Stimulated activated effector memory CD8-positive, alpha-beta T cell treated with anti-CD3 and anti-CD28 coated beads, Interleukin-12 subunit alpha, Interleukin-12 subunit beta, amount 100 ng/mL, for 72 hours (primary cell): ENCODE measurements at places on chromosomes 3 and 15.

DNA sequence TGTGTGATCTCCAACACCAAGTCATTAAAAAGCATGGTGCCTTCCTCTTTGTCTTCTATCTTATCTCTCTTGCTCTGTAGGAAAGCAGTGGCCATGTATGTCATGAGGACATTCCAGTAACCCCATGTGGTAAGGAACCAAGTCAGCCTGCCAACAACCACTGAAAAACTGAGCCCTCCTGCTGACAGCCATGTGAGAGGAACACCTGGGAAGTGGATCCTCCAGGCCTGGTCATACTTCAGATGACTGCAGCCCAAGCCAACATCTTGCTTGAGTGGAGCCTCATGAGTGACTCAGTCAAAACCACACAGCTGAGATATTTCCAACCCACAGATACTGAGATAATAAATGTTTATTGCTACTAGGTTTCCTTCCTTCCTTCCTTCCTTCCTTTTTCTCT is 597.3 kb downstream of the ZIC1 start:
- no peak for DNase-seq

DNA sequence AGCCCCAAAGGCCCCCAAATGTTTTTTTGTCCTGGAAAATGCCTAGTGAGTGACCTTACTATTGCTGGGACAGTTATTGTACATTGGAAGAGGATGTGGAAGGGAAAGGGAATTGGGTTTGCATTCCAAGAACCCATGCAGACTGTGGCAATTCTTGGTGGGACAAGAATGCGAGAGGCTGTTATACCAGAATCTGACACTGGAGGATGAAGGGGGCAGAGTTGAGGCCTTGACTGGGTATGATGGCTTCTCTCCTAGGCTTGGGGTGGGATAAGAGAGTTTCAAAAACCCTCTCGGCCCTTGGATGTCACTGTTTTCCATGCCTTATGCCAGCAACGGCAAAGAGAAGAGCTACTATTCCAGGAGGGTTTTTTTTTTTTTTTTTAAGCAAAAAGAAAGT is 25.3 kb downstream of the IL16 start:
- no peak for DNase-seq

GRCh38 chr3:148092624-148093347 is 604.9 kb upstream of the AGTR1 start:
- DNase-seq, result no peak

DNA sequence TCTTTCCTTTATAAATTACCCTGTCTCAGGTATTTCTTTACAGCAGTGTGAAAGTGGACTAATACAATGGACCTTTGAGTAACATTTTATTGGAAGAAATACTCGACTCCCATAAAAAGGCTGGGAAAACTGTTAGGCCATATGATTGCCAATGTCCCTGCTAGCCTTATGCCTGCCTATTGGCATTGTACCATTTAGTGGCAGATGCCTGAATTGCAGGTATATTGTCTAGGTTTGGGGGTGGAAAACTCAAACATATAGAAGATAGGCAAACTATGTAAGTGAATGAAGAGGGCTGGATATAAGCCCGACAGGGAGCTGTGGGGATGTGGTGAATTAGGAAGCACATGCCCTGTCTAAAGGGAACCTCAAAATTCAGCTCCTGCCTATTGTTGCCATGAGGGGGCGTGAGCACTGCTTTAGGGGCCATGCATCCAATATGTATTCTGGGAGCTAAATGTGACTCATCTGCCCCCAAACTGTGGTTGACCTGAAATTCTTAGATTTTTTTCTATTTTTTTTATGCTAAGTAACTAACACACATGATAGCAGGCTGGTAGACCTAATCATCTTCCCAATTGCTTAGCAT is 65.2 kb upstream of the TRA2B start:
- no peak for DNase-seq

GRCh38 chr3:72247645-72248388 is 462.9 kb upstream of the PROK2 start:
- no peak for DNase-seq

DNA sequence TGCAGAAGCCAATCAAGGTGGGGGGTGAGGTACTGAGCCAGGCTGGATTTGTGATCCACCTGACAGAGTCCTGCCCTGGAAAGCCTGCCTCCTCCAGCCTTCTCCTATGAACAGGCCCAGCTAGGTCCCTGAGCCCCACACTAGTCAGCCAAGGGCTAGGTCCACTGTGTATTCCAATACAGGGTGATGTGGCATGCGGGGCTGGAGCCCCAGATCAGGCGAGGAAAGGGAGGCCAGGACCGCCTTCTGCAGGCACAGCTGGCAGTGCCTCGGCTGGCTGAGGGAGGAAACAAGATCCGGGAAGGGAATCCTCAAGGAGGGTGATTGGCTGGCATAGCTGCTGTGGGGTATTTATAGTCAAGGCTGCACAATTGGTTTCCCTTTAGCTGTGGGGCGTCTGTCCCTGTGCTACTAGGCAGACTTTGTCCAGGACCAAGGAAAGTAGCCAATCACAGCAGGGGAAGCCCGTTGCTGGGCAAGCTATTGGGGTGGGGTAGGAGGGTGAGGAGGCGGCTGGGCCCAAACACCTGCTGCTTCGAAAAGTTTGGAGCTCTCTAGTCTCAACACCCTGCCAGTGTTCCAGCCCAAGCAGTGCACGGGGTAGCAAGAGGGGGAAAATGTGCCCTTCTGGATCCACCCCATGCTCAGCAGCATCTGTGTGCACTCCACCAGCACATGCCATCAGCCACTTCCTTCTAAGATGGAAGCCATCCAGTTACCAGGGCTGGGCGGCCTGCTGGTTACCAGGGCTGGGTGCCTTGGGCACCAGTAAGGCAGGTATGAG is 5.9 kb downstream of the KY start:
- no peak for DNase-seq

- DNase-seq, result no peak
Observed at GRCh38 chr3:43870120-43870519, 179.4 kb downstream of the ABHD5 start.

GRCh38 chr3:165195640-165196576 is at the start of gene SLITRK3:
Gene SLITRK3, minus strand, starts transcription at chr3:165196384. Its CDS starts 5,554 bp downstream, at chr3:165190830.
- DNase-seq, result no peak

- no peak for DNase-seq
Observed at GRCh38 chr3:5016211-5017161, 37.2 kb downstream of the BHLHE40 start.

DNA sequence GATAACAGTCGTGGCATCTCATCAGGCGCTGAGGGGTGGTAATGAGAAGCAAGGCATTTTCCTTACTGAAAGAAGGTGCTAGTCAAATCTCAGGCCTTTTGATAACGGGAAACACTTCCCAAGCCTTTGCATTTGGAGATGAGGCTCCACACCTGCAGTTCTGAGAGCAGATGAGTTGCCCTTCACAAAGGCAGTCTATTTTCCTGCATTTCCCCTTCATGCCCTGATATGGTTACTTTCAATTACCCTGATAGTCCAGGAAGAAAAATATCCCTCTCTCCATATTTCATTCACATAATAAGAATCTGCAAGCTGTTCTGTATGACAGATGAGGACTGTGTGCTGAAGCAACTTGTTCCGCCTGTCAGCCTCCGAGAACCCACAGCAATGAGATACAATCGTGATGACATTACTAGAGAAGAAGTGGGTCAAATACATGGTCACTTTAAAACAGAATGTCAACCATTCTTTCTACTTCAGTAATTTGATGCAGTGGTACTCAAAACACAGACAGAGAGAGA is 25.0 kb downstream of the FHIT start:
- no peak for DNase-seq

DNA sequence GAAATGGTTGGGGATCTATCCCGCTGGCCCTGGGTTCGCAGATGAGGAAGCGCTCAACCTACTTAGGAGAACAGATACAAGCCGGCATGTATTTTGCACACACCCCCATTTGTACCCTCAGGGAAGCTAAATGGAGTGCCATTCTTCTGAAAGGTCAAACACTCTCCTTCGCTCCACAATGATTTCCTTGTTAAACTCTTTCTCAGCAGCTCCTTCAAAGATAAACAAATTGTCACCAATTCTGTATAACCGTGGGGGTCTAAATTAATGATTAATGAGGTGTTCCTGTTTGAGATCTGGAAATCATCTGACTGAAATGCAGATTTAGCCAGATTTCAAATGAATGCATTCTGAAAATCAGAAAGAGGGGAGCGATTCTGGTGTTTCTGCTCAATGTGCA is 124.0 kb downstream of the MEGF11 start:
- DNase-seq, result no peak

GRCh38 chr3:115855911-115856310 is 232.6 kb downstream of the GAP43 start:
- no peak for DNase-seq

- DNase-seq, result no peak
Observed at GRCh38 chr3:12455740-12456139, 28.5 kb upstream of the TSEN2 start.

DNA sequence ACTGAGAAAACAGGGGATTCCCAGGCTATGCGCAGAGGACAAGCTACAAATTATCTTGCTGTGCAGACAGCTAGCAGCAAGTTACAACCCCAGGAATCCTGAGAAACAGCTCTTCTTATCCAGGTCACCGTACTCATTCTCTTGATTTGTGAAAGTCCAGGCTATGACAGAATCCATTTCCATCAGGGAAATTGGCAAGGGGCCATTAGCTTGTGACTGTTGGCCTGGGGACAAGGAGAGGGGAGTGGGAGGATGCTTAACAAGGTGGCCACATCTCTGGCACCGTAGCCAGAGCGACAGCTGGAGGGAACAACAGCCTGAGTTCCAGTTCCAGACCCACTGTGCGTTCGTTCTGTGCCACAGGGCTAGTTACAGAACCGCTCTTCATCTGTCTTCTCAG is 44.9 kb upstream of the PLXNA1 start:
- DNase-seq, result no peak

GRCh38 chr15:46961795-46962194 is 755.5 kb upstream of the SEMA6D start:
- no peak for DNase-seq

- no peak for DNase-seq
Observed at GRCh38 chr3:85525264-85525663, 566.5 kb downstream of the CADM2 start.

DNA sequence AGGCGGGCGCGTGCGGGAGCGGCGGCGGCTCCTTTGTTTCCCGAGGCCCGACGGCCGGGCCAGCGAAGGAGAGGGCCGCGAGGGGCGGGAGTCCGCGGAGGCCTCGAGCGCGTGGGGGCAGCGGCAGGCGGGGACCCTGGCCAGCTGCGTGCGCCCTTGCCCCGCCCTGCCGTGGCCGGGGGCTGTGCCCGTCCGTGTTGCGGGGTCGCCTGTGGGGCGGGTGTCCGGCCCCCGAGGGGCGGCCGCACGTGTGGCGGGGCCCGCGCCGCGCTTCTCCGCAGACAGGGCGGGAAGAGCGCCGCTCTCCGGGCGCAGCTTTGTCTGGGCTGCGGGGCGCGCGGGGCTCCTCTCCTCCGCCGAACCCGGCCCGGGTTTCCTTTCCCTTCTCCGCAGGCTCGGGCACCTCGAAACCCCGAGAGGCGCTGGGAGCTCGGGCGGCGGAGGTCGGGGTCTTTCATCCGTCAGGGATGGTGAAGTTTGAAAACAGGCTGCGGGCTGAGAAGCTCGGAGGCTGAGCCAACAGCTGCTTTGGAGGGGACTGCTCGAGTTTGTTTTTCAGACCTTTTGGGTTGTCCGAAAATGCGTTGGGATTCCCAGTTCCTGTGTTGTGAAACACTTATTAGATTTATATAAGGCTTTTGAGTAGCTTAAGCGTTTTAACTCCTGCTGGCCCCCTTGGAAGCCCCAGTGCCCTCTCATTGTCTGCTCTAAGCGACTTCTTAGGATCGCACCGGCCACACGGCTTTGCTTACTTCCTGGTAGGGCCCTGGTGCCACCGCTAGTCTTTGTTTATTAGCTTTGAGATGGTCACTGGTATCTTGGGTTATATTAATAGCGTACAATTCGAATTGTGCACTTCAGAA is 817 bp downstream of the USP3 start:
- peak; percentile 76 for DNase-seq

DNA sequence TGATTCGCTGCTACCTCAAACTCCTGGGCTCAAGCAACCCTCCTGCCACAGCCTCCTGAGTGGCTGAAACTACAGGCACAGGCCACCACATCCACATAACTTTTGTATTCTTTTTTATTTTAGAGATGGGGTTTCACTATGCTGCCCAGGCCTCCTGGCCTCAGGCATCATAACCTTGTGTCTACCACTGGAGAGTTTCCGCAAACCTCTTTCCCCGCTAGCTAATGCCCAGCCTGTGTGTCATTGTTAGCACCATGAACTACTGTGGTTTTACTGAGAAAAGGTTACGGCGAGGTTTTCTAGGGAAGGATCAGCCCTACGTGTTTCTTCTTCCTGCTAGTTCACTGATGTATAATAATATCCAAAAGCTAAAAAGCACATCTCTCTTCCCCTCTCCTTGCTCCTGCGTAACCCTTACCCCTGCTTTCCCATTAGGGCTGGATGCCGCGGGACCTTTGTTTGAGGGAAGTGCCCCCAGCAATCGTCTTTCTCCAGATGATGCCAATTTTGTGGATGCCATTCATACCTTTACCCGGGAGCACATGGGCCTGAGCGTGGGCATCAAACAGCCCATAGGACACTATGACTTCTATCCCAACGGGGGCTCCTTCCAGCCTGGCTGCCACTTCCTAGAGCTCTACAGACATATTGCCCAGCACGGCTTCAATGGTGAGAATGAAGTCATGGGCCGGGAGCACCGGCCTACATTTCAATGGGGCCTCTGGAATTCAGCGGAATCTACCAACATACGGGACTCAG is 113.7 kb downstream of the LIPC start:
- DNase-seq, result peak; percentile 35

DNA sequence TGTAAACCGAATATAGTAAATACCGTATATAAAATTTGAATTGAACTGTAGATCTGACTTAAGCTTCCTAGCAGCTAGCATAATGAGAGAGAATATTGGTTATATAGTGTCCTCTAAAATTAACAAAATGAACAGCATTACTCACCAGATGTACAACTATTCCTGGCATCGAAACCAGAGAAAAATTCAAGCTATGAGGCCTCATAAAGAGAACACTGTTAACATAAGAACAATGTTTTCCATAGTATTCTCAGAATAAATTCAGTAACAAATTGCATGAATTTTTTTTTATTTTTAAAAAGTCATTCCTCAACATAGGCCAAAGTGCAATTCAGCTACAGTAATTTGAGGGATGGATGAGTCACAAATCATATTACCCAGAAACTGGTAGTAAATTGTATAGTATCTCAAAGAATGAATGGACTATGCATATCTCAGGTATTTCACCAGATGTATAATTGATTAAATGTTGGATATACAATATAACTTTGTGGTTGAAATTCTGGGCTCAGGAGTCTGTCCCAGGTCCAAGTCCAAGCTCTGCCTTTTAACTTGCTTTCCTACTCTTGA is 5.0 kb downstream of the TMEM207 start:
- DNase-seq, result no peak

DNA sequence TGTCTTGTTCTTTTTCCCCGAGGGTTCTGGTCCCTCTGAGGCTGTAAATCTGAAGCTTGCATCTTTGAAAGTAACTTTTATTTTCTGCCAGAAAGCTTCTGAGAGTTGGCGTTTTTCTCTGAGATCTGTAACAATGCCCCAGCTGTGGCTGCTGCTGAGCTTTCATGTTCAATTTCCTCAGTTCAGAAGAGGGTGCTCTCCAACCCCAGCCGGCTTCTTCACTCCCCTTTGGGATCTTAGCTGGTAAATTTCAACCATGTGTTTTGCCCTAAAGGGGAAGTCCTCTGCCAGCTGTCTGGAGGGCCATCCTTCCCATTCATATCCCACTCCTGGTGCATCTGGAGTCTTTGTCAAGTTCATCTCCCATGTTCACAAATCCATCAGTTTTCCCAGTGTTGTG is 18.3 kb upstream of the CFAP100 start:
- no peak for DNase-seq

- no peak for DNase-seq
Observed at GRCh38 chr3:98519351-98519750, 3.4 kb downstream of the CLDND1 start.

GRCh38 chr3:135853981-135854380 is 111.5 kb upstream of the PPP2R3A start:
- DNase-seq, result no peak
